ENCODE measurements at places on chromosomes 13 and 19.

- peak; percentile 31 for DNase-seq
Measured at GRCh38 chr13:93496985-93497673, 270.5 kb downstream of the GPC6 start.

- DNase-seq, result no peak
Measured at GRCh38 chr13:22047082-22047784, 376.4 kb downstream of the FGF9 start.

GRCh38 chr13:52862358-52863206 lies 14.1 kb upstream of the PCDH8 start:
- DNase-seq, result no peak

DNA sequence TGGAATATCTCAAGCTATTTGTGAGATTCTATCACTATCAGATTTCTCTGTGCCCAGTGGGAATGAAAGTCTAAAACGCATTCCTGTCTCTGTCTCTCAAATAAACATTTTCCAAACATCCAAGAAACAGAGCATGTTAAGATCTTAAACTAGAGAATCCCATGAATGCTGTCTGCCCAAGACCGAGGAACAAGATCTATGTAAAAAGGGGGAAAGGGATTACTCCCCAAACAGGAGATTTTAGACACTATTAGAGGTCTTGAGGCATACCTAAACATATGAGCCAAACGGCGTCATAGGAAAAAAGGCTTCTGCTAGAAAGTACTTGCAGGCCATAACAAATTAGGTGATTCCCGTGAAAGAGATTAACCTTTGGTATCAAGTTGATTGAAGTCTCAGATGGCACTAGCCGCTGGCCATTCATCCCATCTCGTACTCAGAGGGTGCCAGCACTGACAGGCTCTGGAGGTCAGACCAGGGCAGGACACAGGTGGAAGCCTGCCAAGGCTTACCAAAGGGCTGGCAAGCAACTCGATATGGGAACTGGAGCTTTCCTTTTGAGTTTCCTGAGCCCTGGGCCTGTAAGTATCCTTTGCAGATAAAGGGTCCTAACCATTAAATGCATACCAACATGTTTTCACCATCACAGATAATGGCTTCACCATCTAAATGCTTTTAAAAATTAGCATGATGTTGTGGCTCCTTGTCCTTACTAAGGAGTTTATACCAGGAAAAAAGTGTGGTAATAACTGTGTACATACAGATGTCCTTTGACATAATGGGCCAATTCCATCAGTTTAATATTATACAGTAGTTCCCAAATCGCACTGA lies 225.2 kb downstream of the FOXO1 start:
- no peak for DNase-seq

GRCh38 chr13:58495668-58496067 lies 864.1 kb downstream of the PCDH17 start:
- no peak for DNase-seq

DNA sequence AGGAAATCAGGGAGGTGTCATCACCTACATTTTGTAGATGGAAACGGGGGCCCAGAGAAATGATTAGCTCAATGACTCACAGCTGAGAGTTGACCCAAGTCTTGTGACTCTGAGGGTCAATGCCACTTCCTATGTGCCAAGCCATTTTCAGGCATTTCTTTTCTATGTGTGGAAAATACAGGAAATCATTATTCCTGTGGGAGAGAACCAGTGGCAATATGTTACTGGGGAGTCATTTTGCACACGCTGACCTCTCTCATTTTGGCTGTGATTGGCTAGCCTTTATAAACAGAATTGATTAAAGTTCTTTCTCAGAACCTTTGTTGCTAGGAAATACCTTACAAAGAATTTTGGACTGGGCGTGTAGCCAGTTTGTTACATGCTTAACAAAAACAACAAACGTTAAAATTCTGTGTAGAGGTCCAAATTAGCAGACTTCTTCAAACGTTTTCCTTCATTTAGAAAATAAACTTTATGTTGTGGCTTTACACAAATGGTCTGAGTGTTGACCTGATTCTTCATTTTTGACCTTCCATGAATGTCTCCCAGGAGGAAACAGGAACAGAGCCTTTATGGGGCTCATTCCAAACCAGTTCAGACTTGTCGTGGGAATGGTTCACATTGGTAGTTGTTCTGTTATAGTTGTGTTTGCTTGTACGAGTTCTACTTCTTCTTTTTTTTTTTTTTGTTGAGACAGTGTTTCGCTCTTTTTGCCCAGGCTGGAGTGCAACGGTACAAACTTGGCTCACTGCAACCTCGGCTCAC lies 11.4 kb downstream of the PCCA start:
- no peak for DNase-seq

DNA sequence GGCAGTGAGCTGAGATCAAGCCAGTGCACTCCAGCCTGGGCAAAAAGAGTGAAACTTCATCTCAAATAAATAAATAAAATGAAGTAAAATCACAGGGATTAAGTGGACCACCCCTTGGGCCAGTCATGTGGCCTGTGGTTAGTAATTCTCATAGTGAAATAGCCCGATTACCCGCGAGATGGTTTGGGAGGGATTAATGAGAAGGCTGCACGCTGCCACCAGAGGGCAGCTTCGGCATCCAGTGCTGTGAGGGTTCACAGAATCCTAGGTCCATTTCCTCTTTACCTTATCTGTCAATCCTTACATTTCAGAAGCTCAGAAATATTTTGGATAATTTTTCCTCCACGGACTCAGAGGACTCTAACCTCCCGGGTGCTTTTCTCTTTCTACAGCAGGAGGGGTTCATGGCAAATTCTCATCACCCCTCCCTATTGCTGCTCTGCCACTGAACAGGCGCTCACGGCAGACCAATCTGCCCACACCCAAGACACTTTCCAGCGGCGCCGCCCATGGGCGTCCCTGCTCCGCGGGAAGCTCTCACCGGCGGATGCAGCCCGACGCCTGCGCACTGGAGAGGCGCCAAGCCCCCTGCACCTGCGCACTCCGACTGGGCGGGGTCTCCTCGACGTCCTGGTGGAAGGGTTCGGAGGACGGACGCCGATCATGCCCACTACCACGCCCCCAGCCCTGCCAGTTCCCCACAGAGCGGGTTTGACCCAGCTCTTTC lies 11.0 kb downstream of the ZNF835 start:
- DNase-seq, result no peak

Measured in NCI-H187 treated with DMSO at 0.1 percent for 48 hours (cell line).